Large intestine (tissue), 12 donors: ENCODE measurements at places on chromosomes 5 and 9. TPM values are rescaled to one million over a fixed set of nuclear protein-coding genes. Genes with fewer than 3 reads are reported as not detected.
A peak's percentile ranks its signal among the peaks of the same experiment; 100 is the strongest.

Gene ANKRD31
- polyA plus RNA-seq, result 0.21 TPM

Gene SCGB3A2
- not detected for polyA plus RNA-seq

Gene MCIDAS
- not detected for polyA plus RNA-seq

Gene XRCC4
- polyA plus RNA-seq, result 8.5 TPM

DNA sequence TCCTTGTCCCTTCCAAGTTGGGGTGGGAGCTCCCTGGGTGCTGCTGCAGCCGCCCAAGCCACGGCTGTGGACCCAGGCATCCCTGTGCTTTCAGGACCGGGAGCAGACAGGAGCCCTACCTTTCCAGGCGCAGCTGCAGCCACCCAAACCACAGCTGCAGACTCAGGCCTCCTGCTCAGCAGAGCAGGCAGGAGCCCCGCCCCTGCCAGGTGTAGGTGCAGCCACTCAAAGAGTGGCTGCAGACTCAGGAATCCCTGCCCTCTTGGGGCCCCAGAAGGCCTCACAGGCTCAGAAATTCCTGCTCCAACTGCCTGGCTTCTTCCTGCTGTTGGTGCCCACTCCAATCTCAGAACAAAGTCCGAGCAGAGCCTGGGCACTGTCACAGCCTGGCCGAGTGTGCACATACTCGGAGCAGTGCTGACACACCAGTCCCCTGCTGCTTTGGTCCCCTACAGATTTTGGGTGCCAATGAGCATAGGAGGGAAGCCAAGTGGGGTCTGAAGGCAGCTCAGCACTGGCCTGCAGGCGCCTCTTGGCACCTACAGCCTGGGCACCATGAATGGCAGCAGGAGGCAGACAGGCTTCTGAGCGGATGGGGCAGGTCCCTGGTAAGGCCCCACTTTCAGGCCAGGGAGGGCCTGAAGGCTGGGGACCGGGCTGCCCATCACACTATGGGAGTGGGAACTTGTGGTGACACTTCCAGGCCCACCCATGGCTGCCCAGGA is 6.0 kb upstream of the TESK1 start:
- H3K4me1 ChIP-seq, result peaks cover 25% of the 10 kb centered on the region
- peak; percentile 92 for DNase-seq
- no peaks in the 10 kb centered on the region for H3K27me3 ChIP-seq

- no peaks in the 10 kb centered on the region for H3K27me3 ChIP-seq
- H3K4me1 ChIP-seq, result no peaks in the 10 kb centered on the region
- H3K36me3 ChIP-seq, result no peaks in the 10 kb centered on the region
- DNase-seq, result no peak
Measured at GRCh38 chr5:118956727-118957126, 31.6 kb downstream of the DTWD2 start.

- H3K27me3 ChIP-seq, result no peaks in the 10 kb centered on the region
- H3K27ac ChIP-seq, result no peak overlapping the region
- no peak for DNase-seq
- peaks cover 13% of the 10 kb centered on the region for H3K4me1 ChIP-seq
- no peaks in the 10 kb centered on the region for H3K36me3 ChIP-seq
- H3K4me3 ChIP-seq, result no peak overlapping the region
Measured at GRCh38 chr5:107778647-107779046, 107.9 kb upstream of the EFNA5 start.

Gene SPINK6
- not detected for polyA plus RNA-seq

DNA sequence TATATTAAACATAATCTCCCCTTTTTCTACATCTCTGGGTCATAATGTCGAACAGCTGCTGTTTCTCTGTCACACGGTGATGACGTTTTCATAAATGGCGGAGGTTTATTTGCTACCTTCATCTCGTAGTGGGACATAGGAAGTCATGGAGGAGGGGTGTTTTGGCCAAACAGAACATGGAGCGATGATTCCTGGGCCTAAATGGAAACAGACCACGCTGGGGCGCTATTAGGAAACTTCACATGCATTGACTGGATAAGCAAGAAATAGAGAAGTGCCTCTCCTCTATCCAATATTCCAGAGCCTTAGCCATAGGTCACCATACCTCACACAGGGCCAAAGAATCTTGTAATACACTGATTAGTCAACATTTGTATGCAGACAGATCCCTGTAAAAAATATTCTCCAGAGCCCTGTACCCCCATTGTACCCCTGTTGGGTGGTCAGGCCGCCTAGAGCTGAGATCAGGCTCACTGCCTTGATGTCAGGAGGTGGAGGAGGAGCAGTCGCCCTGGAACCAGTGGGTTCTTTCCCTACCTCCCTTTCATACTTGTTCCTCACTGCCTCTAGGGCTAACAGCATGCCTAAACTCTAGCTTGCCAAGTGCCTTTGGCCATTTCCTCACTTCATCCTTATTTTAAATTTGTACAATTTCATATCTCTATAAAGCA is 77.8 kb upstream of the SPIN1 start:
- DNase-seq, result no peak
- no peaks in the 10 kb centered on the region for H3K27me3 ChIP-seq
- peaks cover 3% of the 10 kb centered on the region for H3K4me1 ChIP-seq
- H3K36me3 ChIP-seq, result no peaks in the 10 kb centered on the region

- DNase-seq, result no peak
- H3K36me3 ChIP-seq, result no peaks in the 10 kb centered on the region
- H3K4me3 ChIP-seq, result no peak overlapping the region
- H3K27me3 ChIP-seq, result no peaks in the 10 kb centered on the region
Measured at GRCh38 chr5:17182494-17182893, 34.9 kb upstream of the BASP1 start.

DNA sequence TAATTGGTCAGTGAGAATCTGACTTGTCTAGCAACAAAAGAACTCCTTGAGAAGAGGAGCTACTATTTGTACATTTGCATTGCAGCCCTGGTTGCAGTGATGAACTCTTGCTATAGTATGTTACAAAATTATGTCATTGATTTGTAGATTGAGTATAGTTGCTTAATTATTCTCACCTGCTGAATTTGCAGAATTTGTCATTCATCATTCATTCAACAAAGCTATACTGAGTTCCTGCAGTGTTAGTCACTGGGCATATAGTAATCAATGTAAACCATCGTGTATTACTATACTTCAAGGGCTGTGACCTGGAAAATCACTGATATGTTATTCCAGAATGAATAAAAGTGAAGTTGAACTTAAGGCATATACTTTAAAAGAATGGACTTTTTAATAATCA is 50.1 kb downstream of the SLC1A3 start:
- H3K4me3 ChIP-seq, result no peak overlapping the region
- no peaks in the 10 kb centered on the region for H3K27me3 ChIP-seq
- H3K36me3 ChIP-seq, result no peaks in the 10 kb centered on the region
- H3K4me1 ChIP-seq, result peaks cover 23% of the 10 kb centered on the region
- no peak overlapping the region for H3K27ac ChIP-seq

GRCh38 chr9:30757723-30758122 is 1626.7 kb upstream of the ACO1 start:
- no peaks in the 10 kb centered on the region for H3K4me1 ChIP-seq
- H3K27me3 ChIP-seq, result no peaks in the 10 kb centered on the region
- H3K36me3 ChIP-seq, result no peaks in the 10 kb centered on the region
- DNase-seq, result no peak
- no peak overlapping the region for H3K4me3 ChIP-seq
- H3K27ac ChIP-seq, result no peak overlapping the region

DNA sequence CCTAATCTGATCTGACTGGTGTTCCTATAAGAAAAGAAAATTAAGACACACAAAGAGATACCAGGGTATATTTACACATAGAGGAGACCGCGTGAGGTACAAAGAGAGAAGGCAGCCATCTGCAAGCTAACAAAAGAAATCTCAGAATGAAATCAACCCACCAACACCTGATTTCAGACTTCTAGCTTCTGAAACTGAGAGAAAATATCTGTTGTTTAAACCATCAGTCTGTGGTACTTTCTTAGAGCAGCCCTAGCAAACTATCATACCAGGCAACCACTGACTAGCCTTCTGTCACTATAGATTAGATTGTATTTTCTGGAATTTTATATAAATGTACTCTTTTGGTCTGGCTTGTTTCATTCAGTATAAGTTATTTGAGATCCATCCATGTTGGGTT is 779.3 kb upstream of the ACO1 start:
- no peak for DNase-seq
- H3K4me1 ChIP-seq, result no peaks in the 10 kb centered on the region
- no peaks in the 10 kb centered on the region for H3K36me3 ChIP-seq
- H3K27me3 ChIP-seq, result no peaks in the 10 kb centered on the region

Gene TNC
- polyA plus RNA-seq, result 19.9 TPM

GRCh38 chr9:74953235-74953751 is 581 bp upstream of the C9orf40 start:
- H3K36me3 ChIP-seq, result no peaks in the 10 kb centered on the region
- H3K27ac ChIP-seq, result peak overlapping the region; percentile 98
- H3K4me1 ChIP-seq, result peaks cover 7% of the 10 kb centered on the region
- peak; percentile 43 for DNase-seq
- peak overlapping the region; percentile 95 for H3K4me3 ChIP-seq
- no peaks in the 10 kb centered on the region for H3K27me3 ChIP-seq

DNA sequence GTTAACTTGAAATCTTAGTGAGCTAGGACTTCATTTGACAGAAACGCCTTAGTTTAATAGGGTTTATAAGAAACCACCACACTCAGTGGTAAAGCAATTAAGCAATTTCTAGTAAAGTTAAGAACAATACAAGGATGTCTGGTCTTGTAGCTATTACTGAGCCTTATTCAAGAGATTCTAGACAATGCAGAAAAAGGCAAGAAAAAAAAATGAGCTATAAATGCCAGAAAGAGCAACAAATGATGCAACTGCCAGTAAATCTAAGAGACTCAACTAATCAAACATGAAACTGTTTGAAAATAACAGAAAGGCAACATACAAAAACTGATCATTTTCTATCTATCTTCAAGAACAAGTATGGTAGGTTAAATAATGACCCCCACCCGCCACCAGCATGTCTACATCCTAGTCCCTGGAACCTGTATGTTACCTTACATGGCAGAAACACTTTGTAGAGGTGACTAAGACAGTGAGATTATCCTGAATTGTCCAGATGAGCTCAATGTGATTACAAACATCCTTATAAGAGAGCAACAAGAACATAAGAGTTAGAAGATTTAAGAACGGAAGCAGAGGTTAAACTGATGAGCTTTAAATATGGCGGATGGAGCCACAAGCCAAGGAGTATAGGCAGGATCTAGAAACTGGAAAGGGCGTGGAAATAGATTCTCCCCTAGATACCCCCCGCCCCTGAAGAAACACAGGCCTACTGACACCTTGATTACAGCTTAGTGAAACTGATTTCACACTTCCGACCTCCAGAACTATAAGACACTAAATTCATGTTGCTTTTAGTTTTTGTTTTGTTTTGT is 93.0 kb downstream of the SUSD1 start:
- no peak overlapping the region for H3K27ac ChIP-seq
- H3K4me1 ChIP-seq, result no peaks in the 10 kb centered on the region
- H3K36me3 ChIP-seq, result peaks cover 8% of the 10 kb centered on the region
- no peak for DNase-seq
- H3K4me3 ChIP-seq, result no peak overlapping the region

Gene ARL10
- 6.5 TPM for polyA plus RNA-seq

Gene CAMLG
- 48.2 TPM for polyA plus RNA-seq

GRCh38 chr9:112038017-112038408 is 137.1 kb downstream of the SUSD1 start:
- no peaks in the 10 kb centered on the region for H3K4me1 ChIP-seq
- no peak overlapping the region for H3K4me3 ChIP-seq
- H3K27ac ChIP-seq, result no peak overlapping the region
- H3K27me3 ChIP-seq, result no peaks in the 10 kb centered on the region
- H3K36me3 ChIP-seq, result peaks cover 20% of the 10 kb centered on the region
- DNase-seq, result no peak

- no peak overlapping the region for H3K27ac ChIP-seq
- H3K4me1 ChIP-seq, result no peaks in the 10 kb centered on the region
- no peaks in the 10 kb centered on the region for H3K36me3 ChIP-seq
- H3K4me3 ChIP-seq, result no peak overlapping the region
- no peaks in the 10 kb centered on the region for H3K27me3 ChIP-seq
Measured at GRCh38 chr5:94040591-94041148, 299.3 kb upstream of the POU5F2 start.

DNA sequence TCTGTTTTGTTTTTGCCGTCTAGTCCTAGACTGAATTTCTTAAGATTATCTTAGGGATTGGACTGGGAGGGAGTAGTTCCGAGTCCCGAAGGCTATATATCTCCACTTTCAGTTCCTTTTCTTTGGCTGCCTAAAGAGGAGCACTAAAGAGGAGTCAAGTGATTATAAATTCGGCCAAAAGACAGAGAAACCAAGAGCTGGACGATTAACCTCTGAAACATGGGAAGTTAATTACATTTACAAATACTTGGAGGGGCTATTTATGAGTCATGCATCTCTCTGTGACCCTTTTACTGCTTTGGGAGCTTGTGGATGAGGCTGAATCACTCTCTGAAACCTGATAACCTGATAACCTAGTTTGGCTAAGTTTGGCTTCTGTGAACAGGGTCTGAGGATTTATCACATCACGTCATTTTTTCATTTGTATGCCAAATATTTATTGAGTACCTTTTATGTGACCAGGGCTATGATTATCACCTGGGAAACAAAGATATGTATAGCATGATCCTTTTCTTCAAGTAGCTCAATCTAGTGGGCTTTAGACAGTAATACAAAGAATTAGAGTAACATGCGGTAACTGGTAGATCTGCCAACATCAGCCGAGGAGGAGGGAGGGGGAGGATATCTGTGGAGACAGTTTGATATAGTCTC is 180.9 kb downstream of the CD180 start:
- peak; percentile 45 for DNase-seq
- peak overlapping the region; percentile 71 for H3K27ac ChIP-seq
- peak overlapping the region; percentile 20 for H3K4me3 ChIP-seq
- H3K36me3 ChIP-seq, result no peaks in the 10 kb centered on the region
- H3K4me1 ChIP-seq, result peaks cover 24% of the 10 kb centered on the region
- H3K27me3 ChIP-seq, result no peaks in the 10 kb centered on the region

GRCh38 chr5:157245476-157245875 is 20.4 kb upstream of the CYFIP2 start:
- H3K27me3 ChIP-seq, result peaks cover 3% of the 10 kb centered on the region
- H3K36me3 ChIP-seq, result no peaks in the 10 kb centered on the region
- peaks cover 4% of the 10 kb centered on the region for H3K4me1 ChIP-seq
- H3K27ac ChIP-seq, result no peak overlapping the region

DNA sequence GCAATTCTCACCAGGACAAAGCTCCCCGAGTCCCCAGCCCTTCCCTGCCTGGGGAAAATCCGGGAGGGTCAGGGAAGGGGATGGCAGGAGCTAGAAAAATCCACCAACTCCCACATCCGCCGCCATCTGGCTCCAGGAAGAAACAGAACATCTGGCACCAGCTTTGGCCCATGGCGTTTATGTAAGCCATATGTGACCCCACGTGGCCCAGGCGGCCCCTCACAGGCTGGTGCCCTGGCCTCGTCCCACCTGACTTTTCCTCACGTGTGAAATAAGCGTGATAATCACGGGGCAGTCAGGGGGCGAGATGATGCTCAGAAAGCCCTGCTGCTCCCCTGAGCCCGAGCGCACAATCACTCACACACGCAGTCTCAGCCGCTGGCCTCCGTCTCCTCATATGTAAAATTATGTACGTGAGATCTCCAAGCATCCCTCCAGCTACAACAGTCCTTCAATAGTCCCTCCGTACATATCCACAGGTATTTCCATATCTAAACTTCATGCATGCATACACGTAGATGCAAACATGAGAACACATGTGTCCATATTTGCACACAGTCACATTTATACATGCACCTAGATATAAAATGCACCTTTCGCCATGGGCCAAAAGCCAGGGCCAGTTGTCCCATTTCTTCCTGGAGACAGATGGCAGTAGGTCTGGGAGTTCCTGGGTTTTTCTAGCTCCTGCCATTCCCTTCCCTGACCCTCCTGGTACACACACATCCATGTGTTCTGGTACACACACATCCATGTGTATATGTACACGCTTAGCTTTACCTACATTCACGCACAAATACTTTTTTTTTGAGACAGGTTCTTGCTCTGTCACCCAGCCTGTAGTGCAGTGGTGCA is 28.9 kb downstream of the PLPP7 start:
- no peak for DNase-seq
- peaks cover 4% of the 10 kb centered on the region for H3K27me3 ChIP-seq
- H3K4me3 ChIP-seq, result no peak overlapping the region
- no peak overlapping the region for H3K27ac ChIP-seq

Gene SIT1
- 0.78 TPM for polyA plus RNA-seq
